ENCODE measurements at places on chromosomes 12 and 14.

DNA sequence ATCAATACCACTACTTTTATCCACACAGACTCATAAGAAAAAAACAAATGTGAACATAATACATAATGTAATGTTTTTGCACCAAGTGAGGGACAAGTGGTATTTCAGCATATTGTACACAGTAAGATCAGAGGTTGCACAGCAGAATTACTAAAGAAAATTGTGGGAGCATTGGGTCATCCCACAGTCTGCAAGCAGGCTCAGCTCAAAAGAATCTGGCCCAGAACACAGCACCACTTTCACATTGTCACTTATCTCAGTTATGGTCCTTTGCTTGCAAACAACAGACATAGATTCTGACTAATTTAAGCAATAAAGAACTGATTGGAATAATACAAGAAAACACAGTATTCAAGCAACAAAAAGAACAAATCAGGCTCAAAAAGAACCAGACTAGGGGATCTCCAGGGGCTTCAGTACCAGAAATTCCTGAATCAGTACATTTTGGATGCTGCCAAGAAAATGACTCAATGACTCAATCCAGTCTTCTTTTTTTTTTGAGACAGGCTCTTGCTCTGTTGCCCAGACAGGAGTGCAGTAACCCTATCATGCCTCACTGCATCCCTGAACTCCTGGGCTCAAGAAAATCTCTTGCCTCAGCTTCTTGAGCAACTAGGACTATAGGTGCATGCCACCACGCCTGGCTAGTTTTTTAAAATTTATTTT, 42.9 kb upstream of the EEA1 start:
- DNase-seq = no peak

DNA sequence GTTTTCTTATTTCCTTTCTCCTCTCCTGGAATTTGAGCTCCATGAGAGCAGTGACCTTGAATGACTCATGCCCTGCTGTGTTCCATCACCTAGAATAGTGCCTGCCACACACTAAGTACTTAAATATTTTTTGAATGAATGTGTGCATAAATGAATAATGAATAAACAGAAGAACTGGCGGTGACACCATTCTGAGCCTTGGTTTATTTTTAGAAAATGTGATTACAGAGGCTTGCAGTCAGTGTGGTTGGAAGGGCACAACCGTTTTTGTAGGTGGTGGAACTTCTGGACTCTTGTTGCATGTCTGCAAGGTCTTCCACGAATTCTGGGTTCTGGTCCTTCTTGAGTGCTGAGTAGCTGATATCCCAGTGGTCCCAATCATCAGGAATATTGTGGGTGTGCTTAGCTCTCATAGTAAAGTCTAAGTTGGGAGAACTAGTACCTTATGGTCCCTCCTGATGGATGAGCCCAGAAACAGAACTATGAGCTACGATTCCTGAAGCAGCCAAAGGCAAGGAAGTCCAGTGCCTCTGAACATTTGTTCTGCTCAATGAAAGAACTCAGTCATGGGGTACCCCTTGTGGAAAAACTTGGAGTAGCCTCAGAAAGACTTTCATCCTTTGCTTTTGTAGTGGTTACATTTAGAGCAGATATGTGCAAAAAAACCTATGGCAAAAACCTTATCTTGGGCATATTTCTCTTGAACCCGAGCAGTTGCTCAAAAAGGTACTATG, 28.8 kb upstream of the BHLHE41 start:
- DNase-seq = no peak

- no peak for DNase-seq
These were observed 105.0 kb downstream of the SNAPC1 start for GRCh38 chr14:61866932-61867920.

DNA sequence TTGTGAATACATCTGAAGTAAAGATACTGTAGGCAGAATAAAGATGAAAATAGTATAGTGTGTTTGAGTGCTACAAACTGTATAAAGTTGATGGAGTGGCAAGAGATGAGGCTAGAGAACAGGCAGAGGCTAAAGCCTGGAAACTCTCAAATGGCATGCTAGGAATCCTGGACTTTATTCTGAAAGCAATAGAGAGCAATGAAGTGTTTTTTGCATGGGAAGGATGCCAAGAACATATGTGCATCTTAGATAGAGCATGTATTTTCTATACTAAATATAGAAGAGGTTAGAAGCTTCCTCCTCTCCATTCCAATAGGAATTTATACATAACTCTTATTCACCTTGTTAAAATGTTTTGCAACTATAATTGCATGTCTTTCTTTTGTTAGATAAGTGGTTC, 86.3 kb upstream of the TMTC2 start:
- no peak for DNase-seq

GRCh38 chr12:131776237-131776889, 51.8 kb upstream of the MMP17 start:
- no peak for DNase-seq

DNA sequence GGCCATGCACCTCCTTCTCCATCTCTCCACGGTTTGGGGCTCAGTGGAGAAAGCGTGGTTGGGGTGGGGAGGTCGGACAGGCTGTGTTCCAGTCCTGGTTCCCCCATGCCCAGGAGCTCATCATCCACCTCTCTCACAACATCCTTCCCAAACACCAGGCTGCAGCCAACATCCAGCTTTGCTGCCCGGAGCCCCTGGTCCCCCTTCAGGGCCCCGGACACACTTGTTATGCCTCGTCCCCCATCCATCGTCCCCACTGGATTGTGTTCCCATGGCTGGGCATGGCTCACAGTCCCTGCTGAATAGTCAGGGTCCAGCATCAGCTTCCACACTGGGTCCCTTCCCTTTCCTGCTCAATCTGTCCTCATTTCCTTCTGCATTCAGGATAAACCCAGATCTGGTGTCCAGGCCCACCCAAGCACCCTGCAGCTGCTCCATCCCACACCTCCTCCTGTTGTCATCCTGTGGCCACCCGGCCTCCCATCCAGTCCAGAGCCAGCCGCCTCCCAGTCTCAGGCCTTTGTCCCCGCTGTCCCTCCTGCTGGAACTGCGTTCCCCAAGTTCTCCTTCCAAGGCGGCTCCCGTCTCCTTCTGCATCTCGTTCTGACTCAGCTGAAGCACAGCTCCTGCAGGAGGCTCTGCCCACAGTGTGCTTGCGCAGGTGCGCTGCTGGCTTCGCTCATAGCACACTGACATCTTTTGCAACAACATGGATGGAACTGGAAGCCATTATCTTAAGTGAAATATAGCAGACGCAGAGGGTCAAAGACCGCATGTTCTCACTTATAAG, 211.4 kb upstream of the RTL1 start:
- DNase-seq = no peak

DNA sequence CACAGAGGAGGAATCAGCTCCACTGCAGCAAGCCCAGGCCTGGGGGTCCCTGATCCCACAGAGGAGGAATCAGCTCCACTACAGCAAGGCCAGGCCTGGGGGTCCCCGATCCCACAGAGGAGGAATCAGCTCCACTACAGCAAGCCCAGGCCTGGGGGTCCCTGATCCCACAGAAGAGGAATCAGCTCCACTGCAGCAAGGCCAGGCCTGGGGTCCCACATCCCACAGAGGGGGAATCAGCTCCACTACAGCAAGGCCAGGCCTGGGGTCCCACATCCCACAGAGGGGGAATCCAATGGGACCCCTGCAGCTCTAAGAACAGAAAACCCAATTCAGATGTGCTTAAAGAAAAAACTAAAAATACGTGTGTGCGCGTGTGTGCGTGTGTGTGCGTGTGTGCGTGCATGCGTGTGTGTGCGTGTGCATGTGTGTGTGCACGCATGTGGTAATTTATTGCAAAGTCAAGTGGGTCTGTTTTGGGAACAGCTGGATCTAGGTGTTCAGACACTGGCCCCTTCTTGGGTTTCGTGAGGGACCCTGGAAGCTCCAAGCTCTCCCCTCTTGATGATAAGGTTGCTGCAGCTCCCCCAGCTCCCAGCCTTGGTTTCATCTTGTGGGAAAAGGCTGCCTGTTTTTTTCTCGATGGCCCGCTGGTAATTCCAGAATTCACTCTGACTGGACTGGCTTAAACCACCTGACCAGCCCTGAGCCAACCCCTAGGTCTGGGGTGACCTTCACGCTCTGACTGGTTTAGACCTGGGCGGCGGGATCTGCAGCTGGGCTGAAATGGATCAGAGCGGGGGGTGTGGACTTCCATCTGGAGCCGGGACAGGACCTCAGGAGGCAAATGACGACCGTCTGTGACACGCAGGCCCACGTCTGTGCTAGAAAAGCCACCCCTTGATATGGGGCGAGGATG, 47.1 kb downstream of the GALNT9 start:
- DNase-seq = no peak

- no peak for DNase-seq
These were observed 2.4 kb downstream of the DHRS2 start for GRCh38 chr14:23638414-23639047.

GRCh38 chr12:109273354-109273753, 35.7 kb downstream of the FOXN4 start:
- DNase-seq = no peak

- no peak for DNase-seq
These were observed 373.6 kb downstream of the DIO2 start for GRCh38 chr14:79837699-79838098.

- no peak for DNase-seq
These were observed 41.9 kb downstream of the VDR start for GRCh38 chr12:47862881-47863280.

DNA sequence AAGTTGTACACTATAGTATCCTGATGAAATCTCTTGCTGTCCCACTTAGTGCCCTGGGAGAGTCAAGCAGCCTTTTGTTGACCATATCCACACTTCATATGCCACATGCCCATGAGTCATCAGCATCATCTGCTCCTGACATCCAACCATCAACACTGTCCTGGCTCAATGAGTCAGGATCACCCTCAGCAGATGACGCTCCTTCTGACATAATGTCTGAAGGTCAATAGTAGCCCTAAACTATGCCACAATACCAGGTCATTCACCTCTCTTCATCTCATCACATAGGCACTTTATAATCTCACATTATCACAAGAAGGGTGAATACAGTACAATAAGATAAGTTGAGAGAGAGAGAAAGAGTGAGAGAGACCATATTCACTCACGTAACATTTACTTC, 369.0 kb upstream of the FAR2 start:
- no peak for DNase-seq
